Hippocampal formation (tissue), 2 donors: ENCODE measurements at places on chromosomes 1 and 21.

DNA sequence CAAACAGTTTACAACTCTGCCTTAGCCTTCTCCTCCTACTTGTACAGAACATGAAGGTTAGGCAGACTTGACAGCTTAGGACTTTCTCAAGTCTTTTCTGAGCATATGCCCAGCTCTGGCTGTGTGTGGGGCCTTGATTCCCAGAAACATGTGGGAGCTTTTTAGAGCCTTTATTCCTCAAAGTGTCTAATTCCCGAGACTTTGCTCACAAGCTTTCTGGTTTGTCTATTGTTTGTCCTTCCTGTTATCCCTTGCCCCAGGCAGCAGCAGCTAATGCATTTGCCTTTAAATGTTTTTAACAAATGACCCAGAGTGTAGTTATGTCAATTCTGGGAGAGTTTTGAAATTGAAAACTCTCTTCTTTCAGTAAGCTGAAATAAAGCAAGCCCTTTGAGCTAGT lies 29.2 kb downstream of the ST7L start:
- DNase-seq: no peak

DNA sequence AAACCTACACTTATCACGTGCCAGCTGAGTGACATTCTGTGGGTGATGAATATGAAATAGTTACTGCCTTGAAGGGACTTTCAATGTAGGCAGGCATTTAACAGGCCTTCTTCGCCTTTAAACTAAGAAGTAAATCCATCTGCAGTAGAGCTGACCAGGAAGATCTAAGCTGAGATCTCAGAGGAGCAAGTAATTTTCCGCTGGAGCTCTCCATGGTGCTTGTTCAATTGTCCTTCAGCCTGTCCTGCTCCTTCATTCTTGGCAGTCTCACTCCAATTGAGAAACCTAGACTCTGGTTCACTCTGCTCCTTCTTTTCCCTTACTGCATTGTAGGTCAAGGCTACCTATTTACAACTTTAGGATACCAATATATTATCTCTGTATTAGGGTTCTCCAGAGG lies 183.5 kb downstream of the HMCN1 start:
- DNase-seq: no peak

DNA sequence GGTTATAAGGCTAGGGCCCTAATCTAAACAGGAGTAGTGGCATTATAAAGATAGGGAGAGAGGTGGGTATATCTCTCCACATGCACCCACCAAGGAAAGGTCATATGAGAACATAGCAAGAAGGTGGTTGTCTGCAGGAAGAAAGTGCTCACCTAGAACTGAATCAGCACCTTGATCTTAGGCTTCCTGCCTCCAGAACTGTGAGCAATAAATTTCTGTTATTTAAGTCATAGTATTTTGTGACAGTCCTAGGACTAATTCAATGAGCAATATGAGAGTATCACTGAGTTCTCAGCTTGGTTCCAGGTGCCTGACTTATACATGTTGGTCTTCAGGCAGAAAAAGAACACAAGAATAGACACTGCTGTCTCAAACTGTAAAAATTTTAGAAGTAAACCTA lies 51.8 kb downstream of the MRPL39 start:
- DNase-seq: no peak

GRCh38 chr1:184854496-184855140 lies 100.0 kb upstream of the EDEM3 start:
- no peak for DNase-seq

- DNase-seq: no peak
Observed at GRCh38 chr1:101371259-101371658, 134.4 kb downstream of the S1PR1 start.

DNA sequence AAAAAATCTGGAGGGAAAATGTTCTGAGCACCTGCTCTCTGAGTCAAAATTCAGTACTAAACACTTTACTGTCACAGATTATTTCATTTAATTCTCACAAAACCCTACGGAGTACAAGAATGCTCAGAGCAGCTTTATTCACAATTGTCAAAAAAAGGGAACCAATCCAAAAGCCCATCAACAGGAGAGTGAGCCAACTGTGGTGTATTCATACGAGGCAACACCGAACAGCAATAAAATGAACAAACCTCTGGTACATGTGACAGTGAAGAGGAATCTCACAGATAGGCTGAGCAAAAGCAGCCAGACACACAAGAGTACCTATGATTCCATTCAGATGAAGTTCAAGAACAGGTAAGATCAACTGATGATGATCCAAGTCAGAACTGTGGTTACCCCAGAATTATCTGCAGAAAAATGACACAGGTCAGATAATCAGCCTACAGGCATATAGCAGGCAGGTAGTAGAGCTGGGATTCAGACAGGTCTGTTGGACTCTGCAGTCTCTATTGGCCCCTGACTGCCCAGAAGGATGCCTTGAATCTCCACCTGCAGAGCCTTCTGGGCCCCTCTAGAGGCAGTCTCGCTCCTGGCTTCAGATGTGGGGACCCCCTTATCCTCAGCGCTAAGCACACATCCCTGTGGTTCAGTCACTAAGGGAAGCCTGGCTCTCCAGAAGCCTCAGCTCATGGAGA lies 19.2 kb downstream of the SLC9A1 start:
- DNase-seq: no peak

DNA sequence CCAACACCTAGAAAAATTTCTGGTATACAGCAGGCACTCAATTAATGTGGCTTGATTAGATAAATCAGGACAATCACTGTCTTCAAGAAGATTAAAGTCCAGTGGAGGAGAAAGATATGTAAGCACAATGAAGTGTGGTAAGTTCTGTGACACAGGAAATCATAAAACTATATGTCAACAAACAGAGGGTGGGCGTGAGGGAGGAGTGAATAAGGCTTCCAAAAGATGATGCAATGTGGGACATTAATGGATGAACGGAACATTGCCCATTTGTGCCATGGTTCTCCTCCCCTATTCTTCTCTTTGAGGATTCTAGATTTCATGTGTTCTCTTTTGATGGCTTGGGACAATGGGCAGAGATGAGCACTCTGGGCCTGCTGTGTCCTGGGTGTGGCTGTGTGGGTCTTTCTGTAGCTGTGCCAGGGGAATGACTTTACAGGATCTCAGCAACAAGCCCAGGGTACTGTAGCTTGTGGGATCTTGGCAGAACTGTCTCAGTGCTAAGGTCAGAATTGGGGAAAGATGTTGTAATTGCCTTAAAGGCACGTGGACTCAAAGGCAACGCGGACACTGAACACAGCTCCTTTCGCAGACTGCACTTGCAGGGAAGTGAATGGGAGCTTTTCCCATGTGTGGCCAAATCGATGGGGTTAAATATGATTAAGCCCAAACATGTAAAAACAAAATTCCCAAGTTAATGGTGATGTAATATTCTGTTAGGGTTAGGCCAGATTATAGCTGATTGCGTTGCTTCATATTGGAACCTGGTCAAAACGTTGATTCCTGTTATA lies 366.9 kb downstream of the TGFB2 start:
- DNase-seq: no peak

GRCh38 chr1:58738876-58739275 lies 39.0 kb upstream of the MYSM1 start:
- DNase-seq: no peak

- no peak for DNase-seq
Observed at GRCh38 chr1:64320922-64321614, 117.6 kb downstream of the UBE2U start.

DNA sequence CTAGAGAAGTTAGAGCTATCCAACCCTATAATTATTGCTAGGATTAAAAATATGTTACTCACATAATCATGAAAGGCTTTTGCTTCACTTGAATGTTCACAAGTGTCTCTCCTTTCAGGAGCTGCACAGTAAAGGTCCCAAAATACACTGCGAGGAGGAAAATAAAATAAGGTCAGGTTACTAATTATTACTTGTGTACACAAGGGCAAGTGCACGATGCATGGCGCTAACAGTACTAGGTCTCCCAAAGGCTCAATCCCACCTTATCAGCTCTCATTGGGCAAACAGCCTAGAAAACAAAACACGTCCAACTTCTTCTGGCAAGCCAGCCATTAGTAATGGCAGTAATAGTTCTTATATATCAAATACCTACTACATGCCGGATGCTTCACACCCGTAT lies 4.4 kb downstream of the SSBP3 start:
- DNase-seq: no peak

GRCh38 chr1:48876330-48876785 lies 99.7 kb upstream of the BEND5 start:
- DNase-seq: no peak

DNA sequence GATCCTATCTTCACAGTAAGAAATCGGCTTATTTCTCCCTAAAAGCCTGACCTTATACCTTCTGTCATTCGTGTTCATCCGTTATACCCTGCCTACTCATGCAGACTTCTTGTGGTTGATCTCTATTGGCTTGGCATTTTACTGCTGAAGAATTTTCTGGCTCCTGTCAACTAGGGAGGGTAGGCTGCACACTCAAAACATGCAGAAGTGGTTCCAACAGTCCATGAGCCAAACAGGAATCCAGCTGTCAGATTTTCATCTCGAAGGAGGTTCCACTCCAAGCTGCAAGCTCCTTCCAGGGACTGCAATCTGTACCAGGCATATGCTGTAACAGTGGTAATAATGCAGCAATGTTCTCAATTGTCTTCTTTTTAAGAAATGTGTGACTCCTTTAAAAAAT lies 10.1 kb downstream of the DNAJC11 start:
- no peak for DNase-seq

- DNase-seq: no peak
Observed at GRCh38 chr1:66413136-66413837, 120.7 kb upstream of the SGIP1 start.

GRCh38 chr1:119146466-119146865 lies 6.0 kb upstream of the WARS2 start:
- DNase-seq: no peak
